ENCODE measurements at places on chromosomes 13 and 19.

- no peak for DNase-seq
Measured at GRCh38 chr19:51368366-51369282, at the start of gene CLDND2. Gene CLDND2, minus strand, starts transcription at chr19:51369003. Its CDS starts 426 bp downstream, at chr19:51368577.

DNA sequence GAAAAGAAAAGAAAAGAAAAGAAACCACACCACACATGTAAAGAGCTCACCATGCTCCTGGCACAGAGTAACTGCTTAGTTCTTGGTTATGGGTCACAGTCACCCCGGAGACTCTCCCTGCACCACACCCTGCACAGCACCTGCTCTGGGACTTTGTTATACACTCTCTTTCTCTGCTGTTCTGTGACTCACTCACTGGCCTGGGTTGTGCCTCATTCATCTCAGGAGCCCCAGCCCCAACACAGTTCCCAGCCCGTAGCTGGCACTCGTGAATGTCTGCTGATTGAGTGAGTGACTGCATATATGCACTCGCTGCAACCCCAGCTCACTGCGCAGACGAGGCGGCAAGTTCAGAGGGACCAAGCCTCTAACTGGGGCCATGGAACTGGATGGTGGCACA lies 22.9 kb upstream of the ZNF507 start:
- no peak for DNase-seq

DNA sequence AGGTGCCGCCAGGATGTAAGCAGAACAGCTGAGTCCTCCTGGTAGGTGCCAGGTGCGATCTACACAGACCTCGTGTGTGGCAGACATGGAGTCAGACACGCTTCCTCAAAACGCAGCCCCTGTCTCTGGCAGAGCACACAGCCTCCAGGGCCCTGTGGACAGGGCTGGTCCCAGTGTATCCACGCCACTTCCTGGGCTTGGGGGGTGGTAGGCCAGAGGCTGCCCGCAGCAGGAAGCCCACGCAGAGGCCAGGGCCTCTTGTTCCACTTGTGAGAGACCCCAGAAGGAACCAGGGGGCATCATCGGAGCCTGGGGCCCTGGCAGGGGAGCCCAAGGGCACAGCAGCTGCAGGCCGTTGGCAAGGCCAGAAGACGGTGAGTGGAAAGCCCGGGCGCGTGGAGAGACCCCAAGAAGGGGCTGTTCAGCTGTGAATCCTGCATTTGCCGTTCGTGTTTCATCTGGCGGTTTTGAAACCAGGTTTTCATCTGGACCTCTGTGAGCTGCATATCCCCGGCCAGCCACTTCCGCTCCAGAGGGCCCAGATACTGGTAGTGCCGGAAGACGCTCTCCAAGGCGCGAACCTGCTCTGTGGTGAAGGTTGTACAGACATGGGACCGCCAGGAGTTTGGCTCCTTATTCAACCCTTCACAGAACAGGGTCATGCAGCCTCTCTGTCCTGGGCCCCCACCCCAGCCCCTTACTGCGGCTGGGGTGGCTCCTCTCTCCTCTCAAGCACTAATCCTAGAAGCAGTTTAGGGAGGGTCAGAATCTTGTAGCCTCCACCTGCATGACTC lies 25.1 kb upstream of the SLITRK1 start:
- DNase-seq = no peak

- peak; percentile 75 for DNase-seq
Measured at GRCh38 chr19:13097463-13098258, 5.0 kb downstream of the LYL1 start.

GRCh38 chr19:18442941-18443340 lies 5.0 kb upstream of the ISYNA1 start:
- DNase-seq = no peak

GRCh38 chr19:43467730-43468129 lies 2.3 kb upstream of the LYPD3 start:
- no peak for DNase-seq

DNA sequence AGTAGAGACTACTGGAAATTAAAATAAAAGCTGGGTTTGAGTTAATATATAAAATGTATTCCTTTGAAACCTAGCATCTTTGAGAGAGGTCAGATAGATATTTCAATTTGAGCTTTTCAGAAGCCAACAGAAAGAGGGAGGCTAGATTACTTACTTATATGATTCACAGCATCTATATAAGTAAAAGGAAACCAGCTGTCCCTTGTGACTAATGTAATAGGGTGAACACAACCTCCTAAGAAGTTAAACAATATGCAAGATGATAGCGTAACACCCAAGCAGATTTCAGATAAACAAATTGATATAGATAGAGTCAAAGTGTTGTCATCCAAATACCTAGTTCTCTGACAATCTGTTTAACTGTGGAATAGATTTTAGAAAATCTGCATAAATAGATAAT lies 393.5 kb upstream of the GPC6 start:
- DNase-seq = no peak

- DNase-seq = no peak
Measured at GRCh38 chr13:47672245-47673008, 328.6 kb downstream of the SUCLA2 start.

- no peak for DNase-seq
Measured at GRCh38 chr19:10797078-10797477, 38.9 kb downstream of the TMED1 start.

- no peak for DNase-seq
Measured at GRCh38 chr19:49301866-49302252, 23.1 kb downstream of the SLC6A16 start.

DNA sequence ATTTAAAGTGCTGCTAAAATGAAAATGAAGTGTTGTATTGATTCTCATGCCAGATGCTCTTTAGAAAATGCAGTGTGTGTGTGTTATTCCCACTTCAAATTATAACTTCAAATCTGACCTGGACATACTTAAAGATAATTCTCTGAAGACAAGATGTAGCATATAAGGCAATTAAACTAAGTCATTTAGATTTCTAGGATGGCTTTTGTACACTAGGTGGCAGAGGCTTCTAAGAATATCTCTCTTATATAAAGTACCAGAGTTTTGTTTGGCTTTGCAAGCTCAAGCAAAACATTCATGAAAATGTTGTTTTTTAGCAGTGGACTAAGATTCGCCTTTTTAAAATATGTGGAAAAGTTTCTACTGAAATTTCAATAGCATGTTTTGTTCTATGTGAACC lies 407.2 kb downstream of the GPC5 start:
- DNase-seq = no peak

- DNase-seq = no peak
Measured at GRCh38 chr13:21929400-21929799, 258.5 kb downstream of the FGF9 start.

- DNase-seq = no peak
Measured at GRCh38 chr13:29573190-29573589, 22.3 kb downstream of the SLC7A1 start.

DNA sequence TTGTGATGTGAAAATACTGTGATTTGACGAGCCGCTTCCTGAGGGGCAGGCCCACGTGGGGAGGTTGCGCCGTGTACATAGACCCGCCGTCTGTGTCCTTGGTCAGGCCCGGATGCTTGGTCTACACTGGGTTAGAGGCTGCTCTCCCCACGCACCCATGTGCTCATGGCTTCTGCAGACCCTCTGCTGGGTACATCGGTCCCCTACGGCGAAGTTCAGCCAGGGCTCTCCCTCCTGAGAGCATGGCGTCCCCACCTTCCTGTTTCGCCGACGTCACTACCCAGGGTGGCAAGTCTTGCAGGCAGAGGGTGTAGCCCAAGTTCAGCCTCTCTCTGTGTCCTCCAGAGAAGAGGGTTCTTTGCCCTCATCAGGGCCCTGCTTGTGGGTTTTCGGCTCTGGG lies 11.0 kb downstream of the COMP start:
- no peak for DNase-seq

DNA sequence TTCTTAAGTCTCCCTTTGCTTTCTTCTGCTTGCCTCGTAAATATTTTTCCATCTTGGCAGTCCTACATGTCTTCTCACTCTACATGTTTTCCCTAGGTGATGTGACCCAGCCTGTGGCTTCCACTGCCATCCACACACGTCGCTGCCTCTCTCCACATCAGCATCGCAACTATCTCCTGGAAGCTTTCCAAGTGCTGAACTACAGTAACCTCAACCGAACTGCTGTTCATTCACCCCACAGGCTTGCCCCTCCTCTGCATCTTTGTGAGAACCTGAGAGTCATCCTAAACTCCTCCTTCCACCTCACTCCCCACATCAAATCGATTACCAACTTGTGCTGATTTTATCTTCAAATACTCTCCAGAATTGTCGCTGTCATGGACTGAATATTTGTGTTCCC lies 41.2 kb upstream of the USPL1 start:
- no peak for DNase-seq

GRCh38 chr13:70809588-70809987 lies 701.3 kb upstream of the KLHL1 start:
- DNase-seq = no peak

DNA sequence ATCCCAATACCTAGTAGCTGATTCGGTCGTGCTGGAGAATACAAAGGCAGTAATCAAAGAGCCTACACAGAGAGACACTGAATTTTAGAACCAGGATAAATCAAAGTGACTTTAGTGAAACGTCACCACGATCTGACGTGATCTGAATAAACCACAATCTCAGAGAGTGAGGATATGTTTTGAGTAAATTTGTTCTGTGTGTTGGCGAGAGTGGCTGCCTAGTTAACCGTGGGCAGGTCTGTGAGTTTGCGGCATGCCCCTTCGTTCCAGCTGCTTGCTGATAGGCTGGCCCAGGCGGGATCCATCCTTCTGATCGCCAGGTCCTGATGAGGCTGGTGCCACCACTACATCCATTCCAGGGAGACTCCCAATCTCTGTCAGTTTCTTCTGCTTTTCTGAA lies 40.4 kb downstream of the LRCH1 start:
- DNase-seq = no peak

- no peak for DNase-seq
Measured at GRCh38 chr13:77832339-77833100, 86.1 kb downstream of the EDNRB start.

DNA sequence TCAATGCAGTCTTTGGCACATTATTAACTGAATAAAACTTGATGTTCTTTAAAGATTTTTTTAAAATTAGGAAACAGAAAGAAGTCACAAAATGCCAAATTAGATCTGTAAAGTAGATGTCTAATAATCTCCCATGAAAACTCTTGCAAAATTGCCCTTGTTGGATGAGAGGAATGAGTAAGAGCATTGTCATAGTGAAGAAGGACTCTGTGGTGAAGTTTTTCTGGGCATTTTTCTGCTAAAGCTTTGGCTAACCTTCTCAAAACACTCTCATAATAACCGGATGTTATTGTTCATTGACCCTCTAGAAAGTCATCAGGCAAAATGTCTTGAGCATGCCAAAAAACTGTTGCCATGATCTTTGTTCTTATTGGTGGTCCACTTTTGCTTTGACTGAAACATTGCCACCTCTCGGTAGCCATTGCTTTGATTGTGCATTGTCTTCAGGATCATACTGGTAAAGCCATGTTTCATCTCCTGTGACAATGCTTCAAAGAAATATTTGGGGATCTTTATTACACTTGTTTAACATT lies 549.3 kb downstream of the LIG4 start:
- no peak for DNase-seq

- DNase-seq = no peak
Measured at GRCh38 chr13:110699148-110700145, 6.5 kb downstream of the CARS2 start.

DNA sequence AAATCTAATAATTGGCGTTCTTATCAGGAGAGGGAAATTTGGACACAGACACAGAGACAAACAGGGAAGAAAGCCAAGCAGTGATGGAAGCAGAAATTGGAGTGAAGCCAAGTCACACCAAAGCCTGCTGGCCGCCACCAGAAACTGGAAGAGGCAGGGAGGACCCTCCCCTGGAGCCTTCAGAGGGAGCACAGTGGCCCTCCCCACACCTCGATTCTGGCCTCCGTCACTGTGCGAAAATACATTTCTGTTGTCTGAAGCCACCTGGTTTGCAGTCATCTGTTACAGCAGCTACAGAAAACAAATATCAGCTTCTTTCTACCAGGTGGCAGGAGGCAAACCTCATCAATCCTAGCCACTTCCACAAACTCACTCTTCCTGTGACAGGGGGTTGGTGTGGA lies 8.3 kb upstream of the TLE6 start:
- DNase-seq = no peak

GRCh38 chr19:49441210-49441959 lies at the start of gene SLC17A7:
Gene SLC17A7, minus strand, starts transcription at chr19:49441527. Its CDS starts 148 bp downstream, at chr19:49441379.
- DNase-seq = peak; percentile 15

DNA sequence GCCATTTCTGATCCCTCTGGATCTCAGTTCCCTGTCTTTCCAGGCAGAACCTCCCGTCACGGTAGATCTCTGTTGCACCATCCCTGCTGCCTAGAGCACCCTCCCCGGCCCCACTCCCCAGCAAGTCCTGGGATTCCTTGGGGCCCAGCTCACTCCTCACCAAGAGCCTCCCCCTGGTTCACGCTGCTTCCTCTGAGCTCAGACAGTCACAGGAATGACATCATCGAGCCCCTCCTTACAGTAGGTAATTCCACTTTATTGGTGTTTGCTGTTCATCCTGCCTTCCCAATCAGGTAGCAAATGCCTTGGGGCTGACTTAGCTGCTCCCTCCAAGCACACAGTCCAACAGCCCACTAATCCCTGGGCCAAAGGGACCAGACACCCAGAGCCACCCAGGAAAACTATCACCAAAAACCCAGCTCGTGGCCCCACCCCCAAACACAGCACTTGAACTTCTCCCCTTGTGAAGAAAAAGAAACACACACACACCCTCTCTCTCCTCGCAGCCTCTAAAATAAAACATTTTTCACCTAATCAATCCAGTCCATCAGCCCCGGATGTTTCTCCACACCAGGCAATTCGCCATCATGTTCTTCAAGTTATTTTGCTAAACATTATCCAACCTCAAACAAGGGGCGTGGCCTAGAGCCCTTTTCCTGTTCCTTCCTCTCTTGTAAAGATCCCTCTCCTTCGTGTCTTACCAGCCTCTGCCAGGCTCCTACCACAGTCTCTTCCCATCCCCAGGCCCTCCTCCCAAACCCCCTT lies 2.5 kb downstream of the NAPA start:
- DNase-seq = peak; percentile 78

DNA sequence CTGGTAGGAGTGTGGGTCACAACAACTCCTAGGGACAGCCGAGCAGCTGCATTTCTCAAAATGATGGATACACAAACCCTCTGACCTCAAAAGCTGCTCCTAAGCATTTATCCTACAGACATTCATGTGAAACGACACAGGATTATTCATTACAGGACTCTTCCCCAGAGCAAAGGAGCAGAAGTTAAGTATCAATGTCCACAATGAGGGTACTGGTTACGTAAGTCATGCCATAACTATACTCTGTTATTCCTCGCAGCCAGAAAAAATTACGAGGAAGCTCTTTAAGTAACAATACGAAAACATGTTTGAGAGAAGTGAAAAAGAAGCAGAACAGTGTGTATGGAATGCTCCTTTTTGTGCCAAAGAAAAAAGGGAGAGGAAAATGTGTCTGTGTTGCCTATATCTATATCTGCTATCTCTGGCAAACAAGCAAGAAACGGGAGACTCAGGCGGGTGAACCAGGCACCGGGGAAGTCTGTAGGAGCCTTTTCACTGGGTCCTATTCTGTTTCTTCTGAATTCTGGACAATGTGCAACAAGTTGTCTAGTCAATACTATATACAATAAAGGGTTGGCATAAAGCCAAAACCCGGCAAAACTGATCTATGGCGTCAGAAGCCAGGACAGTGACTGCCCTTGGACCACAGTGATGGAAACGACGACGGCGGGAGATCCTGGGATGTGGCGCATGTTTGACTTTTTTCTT lies 1.3 kb downstream of the ISOC2 start:
- no peak for DNase-seq

Data from T47D (cell line).